BJ (cell line): ENCODE measurements at places on chromosomes 2 and 18.

DNA sequence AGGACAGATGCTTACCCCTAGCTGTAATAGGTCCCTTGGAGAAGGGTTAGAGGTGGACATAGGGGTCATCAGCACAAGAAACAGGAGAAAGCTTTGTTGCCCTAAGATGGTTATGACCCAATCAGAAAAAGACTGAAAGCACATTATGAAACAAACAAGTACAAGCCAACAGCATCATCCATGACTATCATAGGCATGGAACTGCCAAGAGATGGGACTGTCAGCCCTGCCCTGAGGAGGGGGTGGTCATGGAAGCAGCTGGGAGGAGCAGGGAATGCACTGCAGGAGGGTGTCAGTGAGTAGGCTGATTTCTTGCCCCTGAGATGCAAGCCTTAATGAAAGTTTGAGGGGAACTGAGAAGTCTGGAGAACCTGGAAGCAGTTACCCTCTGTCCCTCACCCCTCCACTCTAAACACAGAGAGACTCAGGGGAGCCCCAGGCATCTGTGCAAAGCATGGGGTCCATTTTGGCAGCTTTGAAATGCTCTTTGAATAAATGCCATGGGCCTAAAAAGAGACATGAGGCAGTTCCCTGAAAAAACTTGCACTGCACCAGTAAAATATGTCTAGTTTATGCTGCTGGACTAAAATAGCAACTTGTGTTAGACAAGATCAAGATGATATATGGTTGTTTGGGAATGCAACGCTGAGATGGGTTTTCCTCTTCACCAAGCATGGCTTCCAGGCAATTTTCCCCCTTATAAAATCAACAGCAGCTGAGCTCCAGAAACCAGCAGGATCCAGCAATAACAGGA is 122.7 kb upstream of the ZFP36L2 start:
- DNase-seq: peak; percentile 71

DNA sequence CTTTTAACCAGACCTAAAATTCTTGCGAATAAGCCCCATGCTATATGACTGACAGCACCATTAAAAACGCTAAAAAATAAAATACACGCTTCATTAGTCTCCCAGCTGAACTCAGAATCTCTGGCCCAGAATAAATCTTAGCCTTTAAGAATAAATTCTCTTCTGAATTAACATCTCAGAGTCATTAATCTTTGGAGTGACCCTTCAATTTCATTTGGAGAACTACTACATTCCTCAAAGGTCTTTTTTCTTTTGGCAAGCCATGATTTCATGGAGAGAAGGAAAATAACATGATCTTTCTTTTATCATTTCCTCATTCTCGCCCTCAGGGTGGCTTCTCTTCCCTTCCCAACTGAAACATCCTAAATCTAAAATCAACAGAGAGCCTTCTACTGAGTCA is 259.0 kb downstream of the AFF3 start:
- DNase-seq: no peak

DNA sequence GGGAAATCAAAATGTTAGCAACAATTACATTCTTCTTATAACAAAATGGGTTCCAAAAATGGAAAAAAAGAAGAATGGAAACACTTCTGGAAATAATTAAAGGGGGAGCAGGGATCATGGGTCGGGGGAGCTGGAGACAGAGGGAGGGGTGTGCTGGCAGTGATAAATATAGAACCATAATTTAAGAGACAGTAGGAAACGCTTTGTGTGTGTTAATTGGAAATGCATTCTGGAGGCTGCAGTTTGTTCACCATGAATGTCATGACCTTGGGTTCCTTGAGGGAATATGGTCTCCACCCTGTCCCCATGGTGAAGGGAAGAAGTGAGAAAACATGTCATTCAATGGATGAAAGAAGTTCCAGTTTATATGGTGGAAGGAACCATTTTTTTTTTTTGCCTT is 540.7 kb downstream of the TNS1 start:
- DNase-seq: no peak

- DNase-seq: no peak
These were observed 271.0 kb downstream of the TNS1 start for GRCh38 chr2:217731805-217732204.

- no peak for DNase-seq
These were observed 37.4 kb upstream of the SATB2 start for GRCh38 chr2:199495147-199495546.

- DNase-seq: no peak
These were observed 140.8 kb downstream of the DDX1 start for GRCh38 chr2:15732341-15733077.

- no peak for DNase-seq
These were observed 1.8 kb downstream of the REL start for GRCh38 chr2:60882971-60883753.

GRCh38 chr2:133605011-133605765 is 36.9 kb upstream of the NCKAP5 start:
- no peak for DNase-seq

- no peak for DNase-seq
These were observed 834 bp upstream of the BUB1 start for GRCh38 chr2:110678457-110679336.

- no peak for DNase-seq
These were observed 398 bp downstream of the INPP5D start for GRCh38 chr2:233060501-233060979.

- DNase-seq: no peak
These were observed 12.4 kb downstream of the UGGT1 start for GRCh38 chr2:128103407-128103806.

DNA sequence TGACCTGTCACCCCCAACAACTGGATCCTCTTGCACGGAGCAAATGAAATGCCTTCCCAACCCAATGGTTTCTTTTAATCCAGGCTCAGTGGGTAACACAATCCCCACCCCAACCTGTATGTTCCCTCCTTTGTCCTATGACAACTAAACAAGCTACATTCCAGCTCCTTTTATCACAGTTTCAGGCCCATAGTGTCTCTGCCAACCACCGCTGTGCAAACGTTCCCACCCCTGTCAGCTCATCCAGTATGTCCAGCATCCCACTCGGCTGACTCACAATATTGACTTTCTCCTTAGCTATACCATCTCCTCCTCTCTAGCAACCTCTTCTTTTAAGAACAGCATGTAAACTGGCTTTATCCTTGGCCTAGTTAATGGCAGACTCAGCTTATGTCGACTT is 117.9 kb upstream of the PPP1CB start:
- no peak for DNase-seq

- peak; percentile 66 for DNase-seq
These were observed 150.5 kb upstream of the NCKAP5 start for GRCh38 chr2:133718688-133719201.

DNA sequence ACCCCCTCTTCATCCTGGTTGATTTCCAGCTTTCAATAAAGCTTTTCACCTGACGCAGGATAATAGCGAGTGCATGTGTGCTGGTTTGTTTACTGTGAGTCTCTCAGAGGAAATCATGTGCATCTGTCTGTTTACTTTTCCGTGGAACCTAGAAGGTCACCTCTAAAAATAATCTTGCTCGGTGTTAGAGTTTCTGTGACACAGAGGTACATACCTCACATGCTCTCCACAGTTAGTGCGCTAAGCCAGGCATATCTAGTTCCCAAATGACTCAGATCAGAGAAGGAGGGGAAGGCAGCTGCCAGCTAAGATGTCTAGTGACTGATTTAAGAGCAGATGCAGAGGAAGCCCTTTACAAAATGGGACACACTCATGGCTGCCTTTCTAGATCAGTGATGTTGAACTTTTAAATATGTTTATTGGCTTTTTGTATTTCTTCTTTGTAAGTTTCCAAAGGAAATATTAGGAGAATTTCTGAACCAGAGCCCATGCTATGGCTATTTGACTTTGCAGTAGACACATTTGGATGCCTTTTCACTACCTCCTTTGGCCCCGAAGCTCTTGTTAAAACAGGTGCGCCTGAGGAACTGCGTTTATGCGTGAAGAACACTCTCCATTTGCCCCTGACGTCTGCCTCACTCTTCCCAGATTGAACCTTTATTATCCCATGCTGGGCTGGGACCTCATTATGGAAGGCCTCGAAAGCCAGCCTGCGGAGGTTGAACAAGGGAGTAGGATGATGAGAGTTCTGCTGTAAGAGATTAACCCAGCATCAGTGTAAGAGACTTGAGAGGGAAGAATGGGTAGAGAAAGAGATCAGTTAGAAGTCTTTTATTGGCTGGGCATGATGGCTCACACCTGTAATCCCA is 145.6 kb downstream of the FAM161A start:
- DNase-seq: no peak

DNA sequence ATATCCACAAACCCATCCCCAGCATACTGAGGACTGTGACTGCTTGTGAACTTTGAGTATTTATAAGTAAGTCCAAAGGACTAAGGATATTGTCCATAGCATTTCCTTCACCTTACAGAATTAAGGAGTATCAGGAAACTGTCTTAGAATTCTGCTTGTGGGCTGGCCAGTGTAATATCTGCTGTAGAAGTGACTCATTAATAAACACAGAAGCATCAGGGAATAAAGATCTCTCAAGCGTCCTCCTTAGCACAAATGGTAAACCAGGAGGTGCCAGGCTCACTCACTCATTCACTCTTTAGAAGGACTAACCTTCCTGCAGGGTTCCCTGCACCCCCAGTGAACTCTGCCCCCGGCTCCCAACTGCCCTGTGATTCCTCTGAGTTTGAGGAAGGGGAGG is 31.0 kb downstream of the CCDC68 start:
- no peak for DNase-seq

DNA sequence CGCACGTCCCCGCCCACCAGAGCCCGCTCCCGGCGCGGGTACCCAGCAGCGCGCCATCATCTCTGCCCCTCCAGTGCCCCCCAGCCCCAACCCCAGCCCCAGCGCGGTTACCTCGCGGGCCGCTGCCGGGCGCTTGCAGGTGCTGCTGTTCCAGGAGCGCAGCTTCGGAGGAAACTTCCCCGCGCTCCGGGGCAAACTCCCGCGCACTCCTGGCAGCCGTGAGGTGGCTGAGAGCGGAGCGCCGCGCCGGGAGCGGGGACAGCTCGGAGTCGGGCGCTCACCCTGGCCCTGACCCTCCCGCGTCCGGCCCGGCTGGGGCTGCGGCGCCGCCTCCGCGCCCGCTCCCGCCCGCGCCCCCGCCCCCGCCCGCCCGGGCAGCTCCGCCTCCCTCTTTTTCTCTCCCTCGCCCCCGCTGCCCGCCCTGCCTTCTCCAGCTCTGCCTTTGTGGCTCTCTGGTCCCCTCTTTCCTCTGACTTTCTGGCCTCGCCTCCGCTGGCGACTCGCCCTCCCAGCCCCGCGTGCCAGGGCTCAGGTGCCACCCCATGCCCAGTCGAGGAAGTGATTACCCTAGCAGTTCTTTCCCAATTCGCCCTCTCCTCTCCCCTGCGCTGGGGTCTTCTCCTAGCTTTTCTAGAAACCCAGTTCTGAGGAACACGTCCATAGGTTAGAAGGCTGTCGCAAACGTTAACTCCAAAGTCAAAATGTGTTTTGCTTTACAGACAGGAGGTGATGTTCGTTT is at the start of gene CHST9:
TSS of gene CHST9 (minus strand) at position 284 of the 739 bp plus-strand sequence. CDS start 42,499 bp downstream, outside the sequence.
- DNase-seq: no peak

DNA sequence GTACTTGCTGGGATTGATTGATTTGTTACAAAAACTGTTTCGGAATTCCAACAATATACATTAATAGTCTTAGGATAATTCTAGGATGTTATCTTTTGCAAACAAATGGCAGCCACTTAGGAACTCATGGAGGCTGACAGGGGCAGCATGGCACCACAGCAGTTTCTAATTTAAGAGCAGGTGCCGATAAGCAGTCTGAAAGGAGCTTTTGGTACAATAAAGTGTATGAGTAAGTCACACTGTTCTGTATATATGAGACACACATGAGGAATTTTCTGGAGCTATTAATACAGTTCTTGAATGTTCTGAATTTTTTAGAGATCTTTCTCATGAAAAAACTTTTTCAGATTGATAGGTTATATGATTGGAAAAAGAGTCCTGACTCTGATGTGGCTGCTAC is 52.2 kb downstream of the EIF5B start:
- peak; percentile 55 for DNase-seq

DNA sequence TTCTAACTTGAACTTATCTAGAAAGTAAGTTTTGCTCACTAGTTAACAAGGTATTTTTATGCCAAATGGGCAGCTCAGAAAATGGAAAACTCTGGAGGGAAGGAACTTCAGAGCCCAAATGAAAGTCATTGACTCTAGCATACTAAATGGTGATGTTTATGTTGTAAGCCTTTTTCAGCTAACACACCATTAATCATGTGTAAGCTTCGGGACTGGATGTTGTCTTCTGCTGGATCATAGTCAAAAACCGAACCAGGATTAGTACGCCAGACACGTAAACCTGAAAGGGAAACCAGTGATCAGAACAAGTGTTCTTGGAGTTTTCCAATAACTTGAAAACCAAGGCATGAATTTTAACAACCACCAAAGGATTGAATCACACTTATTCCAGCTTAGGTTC is 81.8 kb downstream of the RIF1 start:
- no peak for DNase-seq

- no peak for DNase-seq
These were observed 20.8 kb downstream of the CCL20 start for GRCh38 chr2:227834423-227834822.

DNA sequence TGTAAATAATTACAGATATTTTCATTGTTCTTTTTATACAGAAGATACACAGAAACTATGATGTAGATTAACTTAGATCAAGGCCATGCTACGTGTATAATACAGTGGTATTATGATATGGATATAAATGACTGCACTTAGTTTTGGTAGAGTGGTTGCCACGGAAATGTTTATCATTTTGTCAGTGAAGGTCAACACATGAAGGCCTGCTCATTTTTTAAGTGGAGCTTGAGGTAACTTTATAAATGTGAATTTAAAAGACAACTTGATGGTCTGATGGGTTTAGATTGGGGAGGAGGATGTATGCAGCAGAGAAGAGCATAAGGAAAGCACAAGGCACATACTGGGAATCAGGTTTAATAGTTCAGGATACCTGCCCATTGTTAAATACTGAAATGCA is 14.4 kb upstream of the BBS5 start:
- DNase-seq: no peak

GRCh38 chr2:69829256-69830044 is at the start of gene GMCL1:
Gene GMCL1 (plus strand): TSS chr2:69829660. CDS start chr2:69829893, 233 bp downstream.
- DNase-seq: peak; percentile 71

DNA sequence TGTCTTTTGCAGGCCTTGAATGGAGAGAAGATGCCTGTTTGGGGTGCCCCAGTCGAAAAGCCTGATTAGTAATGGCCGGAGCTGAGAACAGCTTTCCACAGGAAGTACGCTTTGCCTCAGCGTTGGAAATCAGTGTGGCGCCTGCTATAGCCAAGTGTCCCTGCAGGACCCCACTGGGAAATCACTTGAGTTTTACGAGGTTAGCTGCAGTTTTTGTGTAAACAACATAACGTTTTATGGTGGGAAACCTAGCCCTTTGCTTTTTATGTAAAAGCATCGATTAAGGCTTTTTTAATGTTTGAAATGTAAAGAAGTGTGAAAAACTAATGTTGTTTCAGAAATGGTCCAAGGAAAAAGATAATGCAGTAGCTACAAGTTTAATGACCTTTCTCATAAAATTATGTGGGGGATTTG is 234.2 kb downstream of the TTC32 start:
- DNase-seq: no peak

DNA sequence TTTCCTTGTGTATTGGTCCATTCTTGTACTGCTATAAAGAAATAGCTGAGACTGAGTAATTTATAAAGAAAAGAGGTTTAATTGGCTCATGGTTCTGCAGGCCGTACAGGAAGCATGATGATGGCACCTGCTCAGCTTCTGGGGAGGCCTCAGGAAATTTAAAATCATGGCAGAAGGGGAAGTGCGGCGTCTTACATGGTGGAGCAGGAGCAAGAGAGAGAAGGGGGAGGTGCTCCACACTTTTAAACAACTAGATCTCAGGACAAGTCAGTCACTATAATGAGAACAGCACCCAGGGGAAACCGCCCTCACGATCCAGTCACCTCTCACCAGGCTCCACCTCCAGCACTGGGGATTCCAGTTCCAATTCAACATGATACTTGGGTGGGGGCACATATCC is 54.3 kb downstream of the MSH2 start:
- no peak for DNase-seq

- DNase-seq: no peak
These were observed 220.5 kb downstream of the CYP26B1 start for GRCh38 chr2:71926876-71927756.
